ENCODE measurements at places on chromosomes 3 and 15. TPM values are rescaled to one million over a fixed set of nuclear protein-coding genes. Genes with fewer than 3 reads are reported as not detected.

FSD2 gene
- not detected for polyA plus RNA-seq

SCG5 gene
- 2.4 TPM for polyA plus RNA-seq

DNA sequence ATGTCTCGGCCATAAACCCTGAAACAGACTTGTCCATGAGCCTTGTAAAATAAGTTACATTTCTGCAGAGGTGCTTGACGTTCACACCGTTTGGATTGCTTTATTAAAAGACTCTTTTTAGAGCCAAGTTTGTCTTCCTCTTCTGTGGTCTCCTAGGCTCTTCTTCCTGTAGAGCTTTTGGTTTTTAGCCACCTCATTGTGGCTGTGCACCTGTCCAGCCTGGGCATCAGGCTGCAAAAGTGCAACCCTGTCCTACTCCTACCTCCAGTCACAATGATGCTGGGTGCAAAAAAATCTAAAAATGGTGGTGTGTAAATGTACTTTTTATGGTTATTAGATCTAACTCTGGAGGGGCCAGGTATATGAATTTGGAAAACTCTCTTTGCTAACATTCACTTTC is 2.8 kb upstream of the RIOX2 start:
- DNase-seq: no peak

GRCh38 chr3:173396191-173397041 is 1.1 kb upstream of the NLGN1 start:
- no peak for DNase-seq

GRCh38 chr3:152073267-152073666 is 195.5 kb upstream of the MBNL1 start:
- no peak for DNase-seq

DNA sequence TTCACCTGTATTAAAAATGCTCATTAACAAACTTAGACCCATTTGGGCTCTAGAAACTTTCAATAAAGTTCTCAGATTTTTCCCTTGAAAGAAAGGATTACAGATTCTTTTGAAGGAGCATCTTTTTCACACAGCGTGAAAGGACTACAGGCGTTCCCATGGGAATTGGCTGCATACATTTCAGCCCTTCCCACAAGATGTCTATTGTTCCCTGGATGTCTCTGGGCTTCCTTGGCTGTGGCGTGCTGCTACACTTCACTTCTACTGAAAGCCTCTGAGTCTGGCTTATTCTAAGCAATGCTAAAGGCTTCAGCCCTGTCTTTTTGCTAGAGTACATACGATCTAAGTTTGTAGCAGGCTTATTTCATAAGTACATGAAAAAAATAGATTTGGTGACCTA is 1.4 kb downstream of the VEPH1 start:
- DNase-seq: no peak

- DNase-seq: no peak
Observed at GRCh38 chr15:67832031-67832551, 6.8 kb downstream of the SKOR1 start.
